GM18507 (cell line): ENCODE measurements at places on chromosomes 16 and 17.

DNA sequence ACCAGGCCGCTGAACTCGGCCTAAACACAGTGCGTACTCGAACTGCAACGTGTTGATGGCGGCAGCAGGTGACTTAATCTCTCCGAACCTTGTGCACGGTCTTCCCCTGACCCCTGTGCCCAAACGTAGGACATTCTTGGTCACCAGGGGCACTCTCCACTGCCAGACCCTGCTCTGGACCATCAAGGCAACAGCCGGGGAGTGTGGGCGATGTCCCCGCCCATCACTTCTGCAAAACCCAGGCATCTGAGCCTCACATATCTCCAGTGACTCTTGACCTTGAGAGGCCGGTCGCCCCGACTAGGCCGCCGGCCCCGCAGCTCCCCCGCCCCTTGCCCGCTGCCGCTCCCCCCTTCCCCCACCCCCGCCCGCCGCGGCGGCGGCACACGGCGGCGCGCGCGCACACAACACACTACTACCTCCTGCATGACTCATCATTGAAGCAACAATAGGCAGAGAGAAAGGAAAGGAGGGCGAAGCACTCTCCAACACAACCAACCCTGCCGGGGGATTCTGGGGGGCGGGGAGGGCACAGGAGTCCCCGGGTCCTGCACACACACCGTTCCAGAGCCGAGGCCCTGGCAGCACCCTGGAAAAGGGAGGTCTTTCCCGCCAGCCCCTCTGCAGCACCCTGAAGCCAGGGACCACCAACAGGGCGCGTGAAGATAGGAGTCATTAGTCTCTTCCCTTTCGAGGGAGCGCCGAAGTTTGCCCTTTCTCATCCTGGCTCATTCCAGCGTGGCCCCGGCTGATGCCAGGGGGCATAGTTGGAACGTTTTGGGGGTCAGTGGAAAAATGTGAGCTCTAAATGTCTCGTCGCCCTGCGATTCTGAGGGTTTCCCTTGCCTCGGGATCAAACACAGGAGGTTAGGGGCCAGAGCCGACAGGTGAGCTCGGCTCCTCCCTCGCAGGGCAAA is 1.9 kb downstream of the MNT start:
- no peak for DNase-seq

- DNase-seq: no peak
Measured at GRCh38 chr17:47902039-47902744, 6.2 kb downstream of the SP2 start.

DNA sequence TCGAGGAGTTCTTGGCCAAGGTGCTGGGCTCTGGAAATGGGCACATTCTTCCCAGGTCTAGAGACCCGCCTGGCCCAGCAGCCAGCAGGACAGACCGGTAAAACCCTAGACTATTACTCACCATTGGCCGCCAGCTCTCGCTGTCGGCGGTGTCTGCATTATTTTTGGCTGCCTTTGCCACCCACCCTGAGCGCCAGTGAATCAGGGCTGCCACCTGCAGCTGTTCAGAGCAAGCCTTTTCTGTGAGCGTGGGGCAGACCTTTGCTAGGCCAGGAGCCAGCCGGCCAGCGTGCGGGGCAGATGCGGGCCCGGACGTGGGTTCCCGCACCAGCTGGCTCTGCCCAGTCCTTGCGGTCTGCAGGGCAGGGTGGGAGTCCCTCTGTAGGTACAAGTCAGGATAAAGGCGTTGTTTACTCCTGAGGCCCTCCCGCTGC is 15.8 kb upstream of the CLEC18A start:
- no peak for DNase-seq

DNA sequence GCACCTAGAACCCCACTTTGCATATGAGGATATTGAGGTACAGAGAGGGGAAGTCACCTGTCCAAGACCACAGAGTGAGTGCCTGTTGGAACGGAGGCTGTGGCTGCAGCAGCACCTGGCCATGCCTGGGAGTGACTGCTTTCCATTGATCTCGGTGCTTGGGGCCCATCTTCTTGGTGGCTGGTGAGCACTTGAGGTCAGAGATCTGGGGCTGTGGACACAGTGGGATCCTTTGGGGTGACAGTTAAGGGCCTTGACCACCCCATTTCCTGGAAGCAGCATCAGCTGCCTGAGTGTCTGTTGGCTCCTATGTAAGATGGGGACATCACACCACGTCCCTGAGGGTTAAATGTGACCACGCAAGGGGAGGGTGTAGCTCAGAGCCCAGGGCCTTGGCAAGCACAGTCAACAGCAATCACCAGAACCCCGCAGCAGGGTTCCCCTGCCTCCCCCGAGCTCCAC is 111.7 kb downstream of the IRF8 start:
- DNase-seq: no peak

- DNase-seq: no peak
Measured at GRCh38 chr17:66778531-66779236, 56.2 kb upstream of the CACNG5 start.

DNA sequence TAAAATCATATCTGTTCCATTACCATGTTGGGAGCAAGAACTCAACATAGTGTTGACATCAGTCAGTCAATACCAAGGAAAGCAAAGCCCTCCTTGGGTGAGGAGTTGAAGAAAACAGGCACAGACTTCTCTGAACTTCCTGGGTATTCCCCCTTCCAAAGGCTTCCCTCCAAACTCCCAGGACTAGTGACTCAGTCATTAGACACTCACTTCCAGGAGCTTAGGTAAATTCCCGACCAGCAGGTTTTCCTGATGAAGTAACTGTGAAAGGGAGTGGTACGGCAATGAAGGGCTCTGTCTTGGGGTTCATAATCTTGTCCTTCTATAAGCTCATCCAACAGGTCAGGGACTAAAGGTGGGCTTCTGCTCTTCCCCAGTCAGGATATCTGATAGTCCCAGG is 293.8 kb upstream of the AXIN2 start:
- DNase-seq: no peak

GRCh38 chr16:53129281-53130158 is 74.7 kb downstream of the CHD9 start:
- no peak for DNase-seq
